AG09309 (cell line): ENCODE measurements at places on chromosomes 2 and 18.

DNA sequence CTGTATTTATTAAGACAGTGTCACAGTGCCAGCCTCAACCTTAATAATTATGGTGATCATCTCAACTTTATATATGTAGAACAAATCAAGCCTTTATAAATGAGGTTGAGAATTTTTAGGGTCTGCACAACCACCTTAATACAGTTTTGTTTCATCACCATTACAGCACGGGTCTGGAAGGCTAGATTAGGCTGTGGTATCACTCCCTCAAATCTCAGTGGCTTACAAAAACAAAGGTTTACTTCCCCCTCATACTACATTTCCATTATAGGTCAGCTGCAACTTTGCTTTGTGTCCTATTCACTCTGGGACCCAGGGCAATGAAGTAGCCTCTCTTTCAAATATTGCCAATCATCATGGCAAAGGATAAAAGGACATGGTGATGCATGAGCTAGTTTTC, 23.3 kb upstream of the USP14 start:
- DNase-seq = no peak

DNA sequence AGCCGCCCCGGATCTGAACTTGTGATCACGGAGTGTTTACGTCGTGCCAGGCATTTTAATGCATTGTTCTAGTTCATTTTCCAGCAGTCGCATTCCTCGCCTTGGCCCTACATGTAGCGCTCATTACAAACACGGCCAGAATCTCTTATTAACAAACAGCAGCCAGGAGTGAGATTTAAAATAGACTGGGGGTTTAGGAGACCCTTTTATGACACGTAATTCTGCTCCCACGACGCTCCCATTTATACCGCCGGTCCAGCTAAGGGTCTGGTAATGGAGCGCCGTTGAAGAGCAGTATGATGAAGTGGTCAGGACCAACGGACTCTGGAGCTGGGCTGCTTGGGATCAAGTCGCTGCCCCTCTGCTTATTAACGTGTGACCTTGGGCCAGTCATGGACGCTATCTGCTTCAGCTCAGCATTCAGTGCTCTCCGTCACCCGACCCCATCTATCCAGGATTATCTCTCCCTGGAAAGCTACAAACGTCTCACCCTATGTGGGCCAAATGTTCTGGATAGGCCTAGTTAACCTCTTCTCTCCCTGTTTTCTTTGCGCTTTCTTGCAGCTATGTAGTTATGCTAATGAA, 745 bp downstream of the MSH2 start:
- no peak for DNase-seq

DNA sequence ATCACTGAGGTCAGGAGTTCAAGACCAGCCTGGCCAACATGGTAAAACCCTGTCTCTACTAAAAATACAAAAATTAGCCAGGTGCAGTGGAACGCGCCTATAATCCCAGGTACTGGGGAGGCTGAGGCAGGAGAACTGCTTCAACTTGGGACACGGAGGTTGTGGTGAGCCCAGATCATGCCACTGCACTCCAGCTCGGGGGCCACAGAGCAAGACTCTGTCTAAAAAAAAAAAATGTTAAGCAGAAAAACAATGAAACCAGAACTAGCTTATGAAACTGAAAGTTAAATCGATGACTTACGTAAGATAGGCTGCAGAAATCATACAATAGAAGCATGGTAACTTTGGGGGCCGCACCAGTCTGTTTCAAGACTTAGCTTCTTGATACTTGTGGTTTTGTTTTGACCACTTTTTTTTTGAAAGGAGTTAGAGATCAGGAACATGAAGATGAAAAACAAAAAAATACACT, 6.2 kb upstream of the GPR155 start:
- no peak for DNase-seq

DNA sequence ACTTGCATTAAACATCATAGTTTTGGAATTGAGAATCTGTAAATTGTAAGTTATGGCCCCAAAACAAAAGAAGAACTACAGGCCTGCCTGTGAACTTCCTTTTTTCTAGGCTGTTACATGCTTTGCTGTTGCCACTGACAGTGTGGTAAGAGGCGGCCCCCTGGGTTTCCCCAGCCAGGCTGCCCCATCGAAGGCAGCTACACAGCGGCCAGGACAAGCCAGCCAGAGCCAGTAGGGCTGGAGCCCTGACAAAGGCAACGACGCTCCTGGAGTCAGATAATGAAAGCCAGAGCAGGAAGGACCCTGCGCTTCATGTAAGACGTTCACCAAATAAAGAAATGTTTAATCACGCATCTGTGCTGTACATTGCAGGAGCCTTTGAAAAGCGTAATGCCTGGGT, 55.0 kb downstream of the ANKRD44 start:
- no peak for DNase-seq

GRCh38 chr2:58922245-58922644, 681.1 kb upstream of the FANCL start:
- DNase-seq = no peak

DNA sequence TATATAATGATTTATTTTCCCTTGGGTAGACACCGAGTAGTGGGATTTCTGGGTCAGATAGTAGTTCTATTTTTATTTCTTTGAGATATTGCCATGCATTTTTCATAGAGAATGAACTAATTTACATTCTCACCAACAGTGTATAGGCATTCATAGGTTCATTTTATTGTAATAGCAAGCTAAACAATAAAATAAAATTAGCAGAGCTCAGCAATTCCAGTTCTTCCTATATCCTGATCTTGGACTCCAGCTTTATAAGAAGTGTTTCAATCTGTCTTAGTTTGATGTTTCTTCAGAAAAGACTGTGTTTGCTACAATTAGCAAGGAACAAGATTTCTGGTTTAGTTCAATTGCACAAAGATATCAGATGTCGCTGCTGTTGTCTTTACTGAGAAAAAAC, 1024.4 kb upstream of the LRRTM1 start:
- DNase-seq = no peak

GRCh38 chr2:105496271-105496670, 97.4 kb upstream of the FHL2 start:
- DNase-seq = no peak

GRCh38 chr18:39485696-39486095, 1920.1 kb upstream of the CELF4 start:
- DNase-seq = no peak

- no peak for DNase-seq
These were observed 66.9 kb upstream of the DLX2 start for GRCh38 chr2:172169611-172170010.

- peak; percentile 39 for DNase-seq
These were observed 88.4 kb downstream of the PMAIP1 start for GRCh38 chr18:59988098-59988706.

DNA sequence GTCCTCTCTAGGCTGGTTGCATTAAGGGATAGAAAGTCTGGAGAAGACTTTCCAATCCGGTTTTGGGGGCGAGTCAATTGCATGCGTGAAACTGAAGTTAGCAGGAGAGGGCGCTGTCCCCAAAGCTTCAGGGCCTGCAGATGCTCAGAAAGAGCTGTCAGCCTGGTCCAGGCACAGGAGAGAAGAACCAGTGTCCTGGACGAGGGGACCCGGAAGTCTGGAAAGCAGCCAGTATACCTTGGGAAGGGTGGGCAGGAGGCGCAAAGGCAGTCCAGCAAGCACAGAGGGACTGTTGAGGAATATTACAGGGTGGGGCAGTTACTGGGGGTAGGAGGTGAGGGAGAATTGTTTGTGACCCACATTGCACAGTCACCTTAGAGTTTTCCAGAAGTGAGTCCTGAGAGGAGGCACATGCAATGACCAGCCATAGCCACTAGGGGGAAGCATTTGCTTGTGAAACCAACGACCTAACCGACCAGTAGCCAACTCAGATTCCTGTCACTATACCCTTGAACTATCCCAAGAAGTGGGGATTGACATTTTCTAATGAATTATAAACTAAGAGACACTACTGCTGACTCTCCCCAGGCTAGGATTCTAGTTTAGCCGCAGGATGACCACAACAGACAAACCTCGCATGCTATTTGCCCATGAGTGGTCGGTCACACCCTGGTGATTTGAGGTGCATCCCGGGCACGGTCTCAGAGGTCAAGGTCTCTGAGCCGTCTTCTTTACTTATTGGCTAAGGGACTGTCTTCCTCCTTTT, 172.8 kb downstream of the RDH14 start:
- DNase-seq = peak; percentile 60

DNA sequence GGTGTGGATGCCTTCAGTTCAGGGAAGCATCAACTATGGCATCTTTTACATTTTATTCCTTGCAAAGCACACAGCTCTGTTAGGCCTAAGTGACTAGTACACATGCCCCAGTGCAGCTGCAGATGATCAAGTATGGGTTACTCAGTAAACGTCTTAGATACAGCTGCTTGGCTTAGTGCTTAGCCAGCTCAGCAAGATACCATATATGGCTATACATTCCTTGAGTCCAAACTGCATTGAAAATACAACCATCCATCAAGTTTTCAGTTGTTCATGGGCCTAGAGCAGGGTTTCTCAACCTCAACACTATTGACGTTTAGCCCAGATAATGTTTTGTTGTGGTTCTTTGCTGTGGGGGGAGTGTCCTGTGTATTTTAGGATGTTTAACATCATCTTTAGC, 769.9 kb downstream of the TSN start:
- no peak for DNase-seq

DNA sequence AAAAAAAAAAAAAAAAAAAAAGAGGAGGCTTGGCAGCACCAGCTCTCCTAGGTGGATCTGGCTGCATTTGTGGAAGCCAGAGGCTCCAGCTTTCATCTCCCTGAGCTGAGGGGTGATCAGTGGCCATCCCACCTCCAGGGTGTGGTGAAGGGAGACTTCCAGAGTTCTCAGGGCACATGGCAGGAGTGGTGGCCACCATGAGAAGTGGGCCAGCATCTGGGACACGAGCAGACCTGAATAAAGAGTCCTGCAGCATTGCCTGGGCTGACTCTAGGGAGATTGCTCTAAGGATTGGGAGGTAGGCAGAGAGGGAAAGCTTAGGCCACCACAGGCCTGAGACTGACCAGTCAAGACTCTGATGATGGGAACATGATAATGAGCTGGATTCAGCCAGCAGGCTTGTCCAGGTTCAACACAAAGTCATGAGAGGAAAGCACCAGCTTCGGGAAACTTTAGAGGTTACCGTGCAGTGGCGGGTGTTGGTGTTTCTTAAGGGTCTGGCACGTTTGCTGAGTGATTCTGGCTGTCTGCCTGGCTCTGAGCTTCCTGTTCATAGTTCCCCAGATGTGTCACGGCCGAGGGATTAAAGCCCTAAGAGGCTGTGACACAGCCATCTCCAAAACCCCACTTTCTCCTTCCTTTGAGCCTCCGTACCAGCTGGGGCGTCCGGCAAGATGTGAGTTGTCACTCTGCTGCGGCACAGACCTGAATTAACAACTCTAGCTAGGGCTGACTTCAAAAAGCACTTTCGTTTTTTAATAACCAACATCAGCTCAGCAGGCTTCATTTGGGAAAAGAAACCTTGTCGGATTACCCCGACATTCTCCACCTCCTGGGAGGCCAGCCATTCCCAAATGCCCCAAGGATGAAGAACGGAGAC, 38.3 kb upstream of the IL1R1 start:
- peak; percentile 82 for DNase-seq
